ENCODE measurements at places on chromosomes 7 and 10.

DNA sequence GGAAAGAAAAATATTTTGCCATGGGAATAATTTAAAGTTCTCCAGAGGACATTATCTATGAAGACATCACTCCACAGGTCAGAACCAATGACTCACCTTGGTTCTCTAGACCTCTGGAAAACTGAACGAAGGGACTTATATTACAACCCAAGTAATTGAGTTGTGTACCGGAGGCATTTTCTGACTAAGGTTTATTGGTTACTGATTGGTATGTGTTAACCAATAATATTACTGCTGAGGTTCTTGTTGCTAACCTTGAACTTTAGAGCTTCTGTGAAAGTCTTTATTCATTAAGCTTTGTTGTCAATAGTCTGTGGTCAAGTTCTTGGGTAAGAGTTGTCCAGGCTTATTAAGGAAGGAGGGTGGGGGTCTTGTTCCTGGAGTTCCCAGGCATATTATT is 78.1 kb upstream of the MTPN start:
- no peak for DNase-seq

GRCh38 chr10:128981881-128982615 is 485.0 kb upstream of the MGMT start:
- DNase-seq, result no peak

DNA sequence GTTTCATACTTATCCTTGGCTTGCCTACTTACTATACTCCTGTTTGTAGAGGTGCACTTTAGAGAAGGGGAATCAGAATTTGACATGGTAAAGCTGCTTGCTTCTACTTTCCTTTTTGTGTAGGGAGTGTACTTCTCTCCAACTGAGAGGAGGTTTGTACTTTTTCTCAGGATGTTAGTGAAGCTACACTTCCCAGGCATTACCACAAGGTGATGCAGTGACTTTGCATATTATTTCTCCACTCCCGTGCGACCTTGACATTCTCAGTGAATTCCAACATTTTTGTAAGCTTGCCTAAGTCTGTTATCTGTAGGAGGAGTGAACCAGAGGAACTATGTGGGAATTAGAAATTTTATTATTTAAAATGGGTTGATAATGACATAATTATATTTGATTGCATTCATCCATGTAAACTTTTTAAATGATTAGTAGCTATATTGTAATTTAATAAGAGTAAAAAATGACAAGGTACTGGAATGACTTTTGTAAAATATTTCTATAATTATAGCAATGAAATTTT is 5.2 kb downstream of the TAX1BP1 start:
- DNase-seq, result no peak

DNA sequence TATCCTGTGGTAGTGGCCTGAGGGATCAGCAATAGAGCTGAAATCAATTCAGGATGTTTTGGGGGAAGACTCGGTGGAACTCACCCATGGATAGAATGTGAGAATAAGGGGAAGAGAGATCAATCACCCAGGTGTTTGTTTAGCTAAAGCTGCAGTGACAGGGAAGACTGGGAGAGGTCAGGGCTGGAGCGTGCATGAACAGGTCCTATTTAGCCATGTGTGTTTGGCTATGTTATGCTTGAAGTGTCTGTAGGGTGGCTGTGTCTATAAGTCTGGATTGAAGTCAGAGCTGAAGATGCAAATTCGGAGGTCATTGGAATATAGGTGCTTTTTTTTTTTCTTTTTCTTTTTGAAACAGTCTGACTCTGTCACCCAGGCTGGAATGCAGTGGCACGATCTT is 4.6 kb downstream of the ATP6V1F start:
- DNase-seq, result no peak

DNA sequence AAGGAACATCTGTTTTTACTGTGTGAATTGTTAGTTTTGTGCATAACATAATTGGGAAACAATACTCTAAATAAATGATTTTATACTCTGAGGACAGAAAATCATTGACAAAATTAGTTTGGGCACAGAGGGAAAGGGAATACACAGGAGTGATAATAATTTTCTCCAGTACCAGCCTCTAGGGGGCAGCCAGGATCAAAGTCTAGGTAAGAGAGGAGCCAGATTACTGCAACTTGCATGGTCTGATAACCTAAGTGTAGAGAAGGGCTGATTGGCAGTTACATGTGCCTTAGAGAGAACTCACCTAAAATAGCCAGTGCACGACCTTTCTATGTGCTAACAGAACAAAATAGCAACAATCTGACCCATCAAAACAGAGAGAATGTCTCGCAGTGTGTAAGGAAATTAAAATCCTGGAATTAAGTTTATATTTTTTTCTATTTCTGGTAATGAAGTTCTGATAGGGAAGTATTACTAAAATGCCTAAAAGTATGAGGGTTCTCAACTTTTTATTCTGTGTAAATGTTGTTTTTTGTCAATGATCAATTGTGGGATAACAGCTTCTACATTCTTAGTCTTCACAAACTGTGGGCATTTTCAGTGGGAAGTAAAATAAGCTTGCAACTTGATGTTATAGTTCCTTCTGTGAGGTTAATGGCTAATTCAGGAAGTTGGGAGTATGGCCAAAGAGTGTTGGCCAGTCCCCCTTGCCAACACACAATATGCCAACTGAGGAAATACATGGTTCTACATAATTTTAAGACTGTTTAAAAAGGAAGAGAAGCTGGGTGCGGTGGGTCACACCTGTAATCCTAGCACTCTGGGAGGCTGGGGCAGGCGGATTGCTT is 66.4 kb downstream of the EXOC6 start:
- DNase-seq, result peak; percentile 31

DNA sequence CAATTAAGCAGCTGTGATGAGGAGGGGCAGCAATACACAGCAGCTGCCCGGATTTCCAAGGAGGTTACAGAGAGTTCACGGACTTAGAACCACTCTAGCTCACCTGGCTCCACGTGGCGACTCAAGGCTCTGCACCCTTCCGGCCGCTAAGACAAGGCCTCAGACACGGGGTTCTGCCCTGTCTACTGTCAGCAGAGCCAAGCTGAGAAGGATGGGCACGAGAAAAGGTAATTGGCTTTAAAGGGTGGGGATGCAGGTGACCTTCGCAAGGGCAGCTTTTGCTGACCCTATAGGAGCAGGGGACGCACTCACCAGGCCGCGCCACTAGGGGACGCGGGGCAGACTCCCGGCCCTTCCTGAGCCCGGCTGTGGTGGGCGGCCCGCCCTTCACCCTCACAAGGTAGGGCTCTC is 152.4 kb downstream of the KIF20B start:
- no peak for DNase-seq

- DNase-seq, result no peak
Observed at GRCh38 chr10:27826369-27826768, 80.8 kb upstream of the MKX start.

DNA sequence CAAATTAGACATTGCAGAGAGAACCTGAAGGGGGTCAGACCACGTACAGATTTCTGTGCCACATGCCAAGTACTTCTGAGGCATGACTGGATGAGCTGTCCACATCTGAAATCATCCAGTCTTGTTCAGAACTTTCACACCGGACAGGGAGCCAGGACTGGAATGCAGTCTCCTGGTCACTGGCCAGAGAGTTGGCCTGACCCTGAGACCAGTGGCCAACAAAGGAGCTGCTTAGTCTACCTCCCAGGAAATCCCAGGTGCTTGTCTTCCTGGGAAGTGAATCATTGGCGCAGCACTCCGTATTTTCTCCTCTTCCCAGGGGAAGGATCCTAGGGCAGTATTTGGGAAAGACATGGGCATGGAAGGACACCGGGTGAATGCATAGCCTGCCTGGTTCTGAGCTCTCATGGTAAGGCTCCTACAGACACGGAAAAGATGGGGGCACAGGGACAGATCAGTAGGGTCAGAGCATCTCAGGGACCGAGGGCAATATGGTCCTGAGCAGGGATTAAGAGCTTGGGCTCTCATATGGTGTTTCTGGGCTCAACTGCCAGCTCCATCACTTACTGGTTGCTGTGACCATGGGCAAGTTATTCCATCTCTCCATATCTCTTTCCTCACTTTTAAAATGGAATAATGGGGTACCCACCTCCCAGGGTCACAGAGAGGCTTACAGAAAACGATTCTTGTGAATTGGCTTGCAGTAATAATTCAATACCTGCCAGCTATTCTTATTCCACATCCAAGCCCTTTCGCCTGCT is 1.3 kb upstream of the SCD start:
- peak; percentile 52 for DNase-seq

DNA sequence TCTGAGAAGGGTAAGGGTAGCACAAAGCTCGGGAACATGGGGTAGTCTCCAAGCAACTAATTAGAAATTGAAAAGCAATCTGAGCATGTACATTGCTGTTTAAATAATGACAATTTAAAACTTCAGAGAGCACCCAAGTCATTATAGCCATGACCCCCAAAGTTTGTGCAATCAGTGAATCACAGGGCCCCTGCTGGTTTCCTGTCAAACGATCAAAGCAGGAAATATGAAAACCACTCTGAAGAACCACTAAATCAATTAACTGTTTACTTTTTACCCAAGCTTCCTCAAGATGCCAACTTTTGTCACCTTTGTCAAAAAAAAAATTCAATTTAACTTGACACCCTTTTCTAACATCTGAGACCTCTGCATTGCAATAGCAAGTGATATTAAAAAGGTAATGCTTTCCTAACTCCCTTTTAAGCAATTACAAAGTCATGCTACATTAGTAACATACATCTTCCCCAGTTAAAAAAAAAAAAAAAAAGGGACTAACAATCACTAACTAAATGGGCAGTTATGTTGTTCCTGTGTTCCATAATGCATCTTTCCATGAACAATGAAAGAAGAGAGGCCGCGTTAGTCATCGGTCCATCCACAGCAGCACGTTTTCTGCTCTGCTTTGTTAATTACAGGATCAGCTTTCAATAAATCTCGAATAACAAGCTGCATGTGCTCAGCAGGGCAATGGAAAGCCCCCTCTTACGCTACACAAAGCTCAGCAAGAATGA is 80.6 kb downstream of the ETV1 start:
- DNase-seq, result no peak

DNA sequence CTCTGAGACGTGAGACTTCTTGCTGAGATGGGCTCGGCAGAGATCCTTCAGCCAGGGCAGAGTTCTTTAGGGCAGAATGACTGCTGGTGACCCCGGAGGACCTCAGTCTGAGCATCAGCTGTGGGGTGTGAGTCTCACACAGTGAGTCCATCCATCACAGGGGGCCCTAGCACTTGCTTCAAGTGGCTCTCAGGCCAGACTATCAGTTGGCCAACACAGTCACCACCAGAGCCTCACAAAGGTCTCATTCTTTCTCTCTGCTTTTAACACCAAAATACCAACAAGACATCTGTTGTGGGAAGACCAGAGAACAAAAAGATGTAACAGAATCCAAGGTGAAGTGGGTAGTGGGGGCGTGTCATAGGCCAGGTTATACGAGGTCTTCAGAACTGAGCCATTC is 345.6 kb upstream of the NRP1 start:
- DNase-seq, result no peak

DNA sequence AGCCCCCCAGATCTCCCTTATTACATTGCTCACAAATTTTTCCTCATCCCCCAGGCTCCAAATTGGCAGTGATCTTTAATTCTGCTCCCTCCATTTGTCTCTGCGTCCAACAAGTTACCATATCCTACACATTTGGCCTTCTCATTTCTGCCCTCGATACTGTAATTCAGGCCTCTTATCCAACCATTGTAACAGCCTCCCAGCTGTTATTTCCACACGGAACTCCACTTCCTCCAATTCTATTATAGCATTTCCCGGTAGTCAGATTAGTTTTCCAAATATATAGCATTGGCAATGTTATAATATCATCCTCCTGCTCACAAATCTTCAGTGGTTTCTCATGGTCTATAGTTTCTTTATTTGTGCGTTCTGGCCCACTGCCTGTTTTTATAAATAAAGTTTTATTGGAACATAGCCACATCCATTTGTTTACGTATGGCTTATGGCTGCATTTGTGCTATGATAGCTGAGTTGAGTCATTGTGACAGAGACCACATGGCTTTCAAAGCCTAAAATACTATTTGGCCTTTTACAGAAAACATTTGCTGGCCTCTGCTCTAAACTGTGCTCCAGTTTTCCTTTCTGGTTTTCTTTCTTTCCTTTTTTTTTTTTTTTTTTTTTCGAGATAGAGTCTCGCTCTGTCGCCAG is 126.5 kb upstream of the ZNF438 start:
- DNase-seq, result no peak

DNA sequence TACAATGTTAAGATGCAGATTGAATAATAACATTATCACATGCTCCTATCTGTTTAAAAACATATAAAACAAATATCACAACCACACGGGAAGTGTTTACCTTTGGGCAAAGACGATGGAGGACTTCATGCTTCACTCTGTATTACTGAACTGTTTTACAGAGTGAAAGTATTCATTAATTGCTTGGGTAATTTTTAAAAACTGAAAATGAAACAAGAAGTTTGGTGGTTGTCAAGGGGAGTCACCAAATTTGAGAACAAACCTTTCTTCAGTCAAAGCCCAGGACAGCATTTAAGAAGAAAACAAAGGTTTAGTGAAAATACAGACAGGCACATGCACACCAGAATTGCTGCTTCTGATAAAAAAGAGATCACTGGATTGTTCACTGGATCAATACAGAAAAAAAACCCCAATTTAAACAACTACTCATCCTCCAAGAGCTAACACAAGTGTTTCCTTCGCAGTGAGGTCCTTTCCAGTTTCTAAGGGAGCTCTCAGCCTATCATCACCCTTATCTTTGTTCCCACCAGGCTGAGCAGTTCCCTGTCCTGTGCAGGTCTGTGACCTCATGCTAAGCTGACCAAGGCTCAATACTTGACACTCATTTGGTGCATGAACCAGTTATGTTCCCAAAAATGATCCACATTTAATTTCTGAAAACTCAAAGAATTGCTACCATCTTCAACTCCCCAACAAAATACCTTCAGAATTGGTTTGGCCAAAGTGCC is 8.8 kb downstream of the PARP12 start:
- DNase-seq, result no peak

- no peak for DNase-seq
Observed at GRCh38 chr7:108838198-108838597, 268.5 kb downstream of the DNAJB9 start.

DNA sequence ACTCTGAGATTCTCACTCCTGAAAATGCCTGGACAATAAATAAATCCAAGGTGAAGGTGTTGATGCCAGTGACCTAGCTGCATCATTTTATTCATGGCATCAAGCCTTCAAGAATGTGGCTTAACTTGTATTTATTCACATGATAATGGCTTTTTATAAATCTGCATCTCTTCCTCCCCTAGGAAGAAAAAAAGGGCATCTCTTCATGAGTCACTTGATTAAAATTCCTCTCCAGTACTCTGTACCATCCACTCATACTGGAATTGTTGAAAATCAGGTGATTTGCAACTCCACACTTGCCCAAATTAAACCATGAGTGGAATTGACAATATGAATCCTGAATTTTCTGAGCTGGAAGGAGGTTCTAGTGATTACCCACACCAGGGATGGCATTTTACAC is 30.2 kb downstream of the PTPRE start:
- no peak for DNase-seq

DNA sequence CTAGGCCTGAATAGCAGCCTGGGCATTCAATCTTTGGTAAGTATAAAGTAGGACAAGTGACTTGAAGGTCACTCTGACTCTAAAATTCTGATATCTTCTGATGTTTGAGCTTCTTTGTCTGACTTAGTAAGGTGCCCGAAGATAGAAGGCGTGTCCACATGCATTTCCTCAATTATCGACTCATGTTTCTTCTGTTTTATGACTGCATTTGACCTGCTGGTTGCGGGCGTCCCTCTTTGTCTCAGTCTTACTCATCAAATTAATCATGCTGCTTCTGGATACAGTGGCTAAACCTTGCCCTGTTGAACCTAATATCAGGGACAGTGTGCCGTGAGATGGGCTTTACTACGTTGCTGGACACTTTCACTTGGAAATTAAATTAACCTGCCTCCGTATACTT is 534.1 kb downstream of the SDK1 start:
- DNase-seq, result no peak

GRCh38 chr10:120477743-120478141 is 20.7 kb downstream of the PLPP4 start:
- no peak for DNase-seq

- DNase-seq, result no peak
Observed at GRCh38 chr10:78954689-78955088, 114.1 kb upstream of the ZMIZ1 start.
